ENCODE measurements at places on chromosomes 7 and 10.

GRCh38 chr10:5655121-5655520 is 11.3 kb downstream of the ASB13 start:
- DNase-seq = no peak

DNA sequence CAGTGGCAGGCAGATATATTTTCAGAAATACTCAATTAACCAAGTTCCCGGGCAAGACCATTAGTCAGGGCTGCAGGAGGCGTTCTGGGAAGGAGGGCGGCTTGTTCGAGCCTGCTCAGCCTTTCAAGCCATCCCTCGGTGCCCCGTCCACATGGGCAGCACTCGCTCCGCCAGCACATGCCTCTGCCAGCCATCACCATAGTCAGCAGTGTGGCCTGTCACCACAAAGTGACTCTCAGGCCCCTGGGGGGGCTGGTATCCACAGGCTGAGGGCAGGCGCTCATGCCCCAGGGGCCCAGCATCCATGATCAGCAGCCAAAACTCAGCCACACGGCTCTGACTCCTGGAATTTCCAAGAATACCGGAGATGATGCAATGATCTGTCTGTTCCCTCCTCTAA is 81.9 kb downstream of the CHST15 start:
- DNase-seq = no peak

- no peak for DNase-seq
These were observed 65.4 kb downstream of the TRUB1 start for GRCh38 chr10:115003396-115003795.

GRCh38 chr10:6995831-6996230 is 415.0 kb downstream of the SFMBT2 start:
- no peak for DNase-seq

- DNase-seq = no peak
These were observed 43.0 kb downstream of the DNAJC12 start for GRCh38 chr10:67794909-67795460.

GRCh38 chr7:106795877-106796231 is 69.2 kb upstream of the PIK3CG start:
- DNase-seq = no peak

GRCh38 chr7:158291998-158292397 is 295.6 kb downstream of the PTPRN2 start:
- DNase-seq = no peak

DNA sequence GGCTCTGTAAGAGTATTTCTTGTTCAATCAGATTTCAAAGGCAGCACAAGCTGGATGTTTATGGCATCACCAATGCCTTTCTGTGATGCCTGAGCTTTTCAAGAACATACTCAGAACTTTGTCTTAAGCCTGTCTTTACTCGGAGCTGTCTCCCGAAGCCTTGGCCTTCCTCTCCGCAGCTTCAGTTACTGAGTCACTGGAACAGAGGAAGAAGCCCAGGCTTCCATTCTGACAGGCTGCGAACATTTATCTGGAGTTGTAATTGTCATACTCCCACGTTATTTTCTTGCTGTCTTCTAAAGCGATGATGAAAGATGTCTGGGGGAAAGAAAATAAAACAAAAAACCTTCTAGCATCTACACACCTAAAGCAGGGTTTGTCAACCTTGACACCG is 43.9 kb downstream of the GRK5 start:
- DNase-seq = no peak

DNA sequence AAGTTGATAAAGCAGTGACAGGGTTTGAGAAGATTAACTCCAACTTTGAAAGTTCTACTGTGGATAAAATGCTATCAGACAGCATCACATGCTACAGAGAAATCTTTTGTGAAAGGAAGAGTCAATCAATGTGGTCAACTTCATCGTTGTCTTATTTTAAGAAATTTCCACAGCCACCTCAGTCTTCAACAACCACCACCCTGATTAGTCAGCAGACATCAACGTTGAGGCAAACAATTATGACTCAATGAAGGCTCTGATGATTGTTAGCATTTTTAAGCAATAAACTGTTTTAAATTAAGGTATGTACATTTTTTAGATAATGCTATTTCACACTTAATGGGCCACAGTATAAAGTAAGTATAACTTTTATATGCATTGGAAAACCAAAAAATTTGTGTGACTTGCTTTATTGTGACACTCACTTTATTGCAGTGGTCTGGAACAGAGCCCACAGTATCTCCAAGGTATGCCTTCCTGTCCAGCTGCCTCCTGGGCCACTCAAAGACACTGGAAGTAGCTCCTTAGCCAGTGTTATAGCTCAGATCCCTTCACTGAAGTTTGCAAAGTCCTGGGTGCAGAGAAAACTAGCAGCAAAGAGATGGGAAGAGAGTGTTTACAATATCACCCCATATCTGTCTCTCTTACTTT is 293.1 kb downstream of the ARHGAP12 start:
- DNase-seq = no peak

DNA sequence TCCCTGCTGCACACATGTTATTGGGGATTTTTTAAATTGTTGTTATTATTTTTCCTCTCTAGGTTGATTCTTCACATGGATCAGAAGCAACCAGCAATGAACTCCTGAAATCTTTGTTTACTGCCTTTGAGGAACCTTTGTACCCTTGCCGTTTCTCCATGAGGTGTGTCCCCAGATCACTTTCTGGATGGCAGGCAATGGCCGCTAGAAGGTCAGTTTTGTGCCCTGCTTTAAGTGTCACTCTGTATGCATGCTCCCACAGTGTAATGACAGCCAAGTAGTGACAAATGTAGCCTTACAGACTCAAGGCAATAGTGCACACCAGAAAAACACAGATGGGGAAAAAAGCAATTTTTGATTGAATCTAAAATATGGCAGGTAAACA is 47.7 kb upstream of the NRP1 start:
- no peak for DNase-seq

DNA sequence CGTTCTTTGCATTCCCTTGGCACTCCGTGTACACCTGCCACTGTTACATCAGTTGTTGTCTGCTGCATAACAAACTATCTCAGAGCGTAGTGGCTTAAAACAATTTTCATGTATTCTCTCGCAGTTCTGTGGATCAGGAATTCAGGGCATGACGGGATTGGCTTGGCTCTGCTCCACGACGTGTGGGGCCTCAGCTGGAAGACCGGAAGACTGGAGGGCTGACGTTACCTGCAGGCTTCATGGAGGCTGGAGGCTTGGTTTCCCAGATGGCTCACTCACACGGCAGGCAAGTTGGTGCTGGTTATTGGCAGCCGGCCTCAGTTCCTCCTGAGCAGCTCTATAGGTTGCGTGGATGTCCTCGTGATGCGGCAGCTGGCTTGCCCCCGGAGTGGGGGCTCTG is 25.5 kb downstream of the NYAP1 start:
- no peak for DNase-seq

- DNase-seq = no peak
These were observed 139.5 kb downstream of the FAM107B start for GRCh38 chr10:14635043-14635710.

GRCh38 chr10:48657416-48657815 is 27.3 kb upstream of the WDFY4 start:
- DNase-seq = no peak

DNA sequence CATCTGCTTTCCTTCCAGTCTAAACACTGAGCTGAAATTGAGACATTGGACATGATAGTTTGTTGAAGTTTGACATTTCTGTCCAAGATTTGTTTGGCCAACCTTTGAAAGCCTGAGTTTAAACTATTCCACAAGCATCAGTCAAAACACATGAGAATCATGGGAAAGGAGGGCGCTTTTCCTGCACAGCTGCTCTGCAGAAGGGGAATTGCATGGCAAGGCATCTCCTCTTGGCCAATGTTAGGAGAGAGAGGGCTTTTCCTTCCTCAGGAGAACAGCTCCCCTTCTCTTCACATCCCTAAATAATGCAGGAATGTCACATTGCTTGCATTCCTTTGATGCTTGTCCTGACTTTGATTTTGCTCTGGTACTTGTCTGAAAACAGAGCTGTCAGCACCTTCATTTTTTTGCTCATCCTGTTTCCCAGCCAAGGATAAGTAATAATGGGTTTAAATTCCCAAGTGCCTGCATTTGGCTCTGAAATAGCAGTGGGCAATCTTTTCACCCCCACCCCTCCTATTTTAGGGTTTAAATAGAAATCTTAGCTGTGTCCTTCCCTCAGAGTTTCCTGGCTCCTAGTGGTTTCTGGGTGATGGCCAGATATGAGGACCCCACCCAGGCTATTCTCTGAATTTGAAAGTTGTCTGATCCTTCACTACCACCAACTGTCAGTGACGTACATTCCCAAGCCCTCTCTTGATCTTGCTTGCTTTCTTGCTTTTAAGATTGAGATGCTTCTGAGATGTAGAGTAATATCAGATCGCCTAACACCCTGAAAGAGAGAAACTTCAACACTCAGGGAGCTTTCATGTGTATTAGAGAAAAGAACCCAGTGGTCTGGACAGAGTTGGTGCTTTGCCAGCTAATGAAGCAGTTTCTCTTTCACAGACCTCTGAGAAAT is 75.2 kb upstream of the NPVF start:
- DNase-seq = no peak

Measured in left ventricle myocardium superior (tissue), 1 donor.